ENCODE measurements at places on chromosomes 12 and 14.
A peak's percentile ranks its signal among the peaks of the same experiment; 100 is the strongest.

DNA sequence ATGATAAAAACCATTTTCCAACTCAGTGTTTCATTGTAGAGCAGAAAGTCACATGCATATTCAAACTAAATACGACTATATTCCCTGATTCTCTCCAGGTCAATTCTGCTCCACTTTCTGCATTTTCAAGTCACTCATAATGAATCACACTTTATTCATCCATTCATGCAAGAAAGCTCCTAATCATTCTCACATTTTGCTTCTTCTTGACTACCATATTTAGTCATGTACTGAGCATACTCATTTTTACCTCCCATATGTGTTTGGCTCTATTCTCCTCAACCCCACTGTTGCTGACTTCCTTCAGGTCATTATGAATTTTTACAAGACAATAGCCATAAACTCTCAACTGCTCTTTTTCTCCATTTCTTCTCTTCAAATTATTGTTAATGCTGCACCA, 43.4 kb upstream of the PIK3C2G start:
- DNase-seq: no peak

GRCh38 chr14:96357216-96357615, 5.9 kb downstream of the ATG2B start:
- no peak for DNase-seq

GRCh38 chr12:49400304-49400703, 33.0 kb downstream of the SPATS2 start:
- no peak for DNase-seq

DNA sequence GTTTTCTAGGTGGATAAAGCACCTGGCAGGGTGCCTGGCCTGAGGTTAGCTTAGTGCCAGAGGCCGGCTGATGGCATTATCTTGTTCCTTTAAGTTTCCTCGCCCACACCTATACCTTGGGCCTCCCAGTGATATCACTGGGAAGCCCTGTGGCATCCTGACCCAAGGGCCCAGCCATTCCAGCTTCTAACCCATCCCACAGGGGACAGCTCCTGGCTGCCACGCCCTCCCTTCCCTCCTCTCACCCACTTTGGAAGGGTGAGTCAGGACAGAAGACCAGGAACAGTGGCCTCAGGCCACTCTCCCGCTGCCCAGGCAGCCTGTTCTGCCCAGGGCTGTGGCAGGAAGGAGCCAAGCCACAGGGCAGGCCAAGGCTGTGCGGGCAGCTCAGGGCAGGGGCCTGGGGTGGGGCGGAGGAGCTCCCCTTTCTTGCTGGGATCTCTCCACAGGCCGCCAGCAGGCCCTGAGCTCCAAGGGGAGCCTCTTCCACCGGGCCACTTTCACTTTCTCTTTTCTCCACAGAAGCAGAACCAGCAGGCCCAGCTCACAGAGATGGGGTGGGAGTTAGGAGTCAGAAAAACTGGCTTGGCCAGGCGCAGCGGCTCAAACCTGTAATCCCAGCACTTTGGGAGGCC, 75.1 kb downstream of the IRF2BPL start:
- DNase-seq: no peak

- no peak for DNase-seq
Measured at GRCh38 chr14:95713596-95714371, at the start of gene TCL1A. TSS of gene TCL1A (minus strand) at chr14:95714125. CDS start at chr14:95714066, 59 bp downstream.

DNA sequence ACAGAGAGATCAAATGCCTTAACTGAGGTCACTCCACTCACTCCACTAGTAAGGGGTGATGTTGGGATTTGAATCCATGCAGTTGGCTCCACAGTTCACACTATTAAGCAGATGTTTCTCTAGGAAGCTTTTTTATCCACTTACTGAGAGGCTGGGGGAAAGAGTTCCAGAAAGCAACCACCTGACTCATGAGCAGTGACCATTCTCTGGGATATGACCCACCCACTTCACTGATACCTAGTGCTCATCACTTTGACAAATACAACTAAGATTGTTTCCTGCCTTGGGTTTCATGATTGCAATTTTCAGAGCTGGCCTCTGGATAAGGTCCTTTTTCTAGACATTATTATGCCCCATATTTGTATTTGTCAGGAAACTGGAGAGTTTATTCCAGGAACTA, 152.1 kb upstream of the PLEKHG7 start:
- DNase-seq: no peak

DNA sequence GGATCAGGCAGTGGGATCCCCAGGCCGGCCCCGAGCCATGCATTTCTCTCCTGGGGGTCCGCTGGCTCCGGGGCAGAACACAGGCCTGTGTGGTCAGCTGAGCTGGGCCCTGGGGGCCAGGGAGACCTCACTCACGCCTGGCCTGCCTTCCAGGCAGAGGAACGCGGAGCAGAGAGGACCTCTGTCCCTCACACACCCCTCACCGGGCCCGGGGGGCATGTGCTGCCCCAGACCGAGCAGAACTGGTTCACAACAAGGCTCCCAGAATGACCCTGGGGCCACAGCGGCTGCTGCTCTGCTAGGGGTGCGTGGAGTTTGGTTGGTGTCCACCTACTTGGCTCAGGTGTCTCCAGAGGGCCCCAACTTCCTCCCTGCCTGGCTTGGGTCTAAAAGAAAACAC, 33.0 kb upstream of the RFLNA start:
- DNase-seq: no peak

GRCh38 chr14:40119765-40120164, 687.5 kb upstream of the FBXO33 start:
- no peak for DNase-seq

GRCh38 chr12:20863056-20863455, 52.6 kb downstream of the SLCO1B3 start:
- no peak for DNase-seq

DNA sequence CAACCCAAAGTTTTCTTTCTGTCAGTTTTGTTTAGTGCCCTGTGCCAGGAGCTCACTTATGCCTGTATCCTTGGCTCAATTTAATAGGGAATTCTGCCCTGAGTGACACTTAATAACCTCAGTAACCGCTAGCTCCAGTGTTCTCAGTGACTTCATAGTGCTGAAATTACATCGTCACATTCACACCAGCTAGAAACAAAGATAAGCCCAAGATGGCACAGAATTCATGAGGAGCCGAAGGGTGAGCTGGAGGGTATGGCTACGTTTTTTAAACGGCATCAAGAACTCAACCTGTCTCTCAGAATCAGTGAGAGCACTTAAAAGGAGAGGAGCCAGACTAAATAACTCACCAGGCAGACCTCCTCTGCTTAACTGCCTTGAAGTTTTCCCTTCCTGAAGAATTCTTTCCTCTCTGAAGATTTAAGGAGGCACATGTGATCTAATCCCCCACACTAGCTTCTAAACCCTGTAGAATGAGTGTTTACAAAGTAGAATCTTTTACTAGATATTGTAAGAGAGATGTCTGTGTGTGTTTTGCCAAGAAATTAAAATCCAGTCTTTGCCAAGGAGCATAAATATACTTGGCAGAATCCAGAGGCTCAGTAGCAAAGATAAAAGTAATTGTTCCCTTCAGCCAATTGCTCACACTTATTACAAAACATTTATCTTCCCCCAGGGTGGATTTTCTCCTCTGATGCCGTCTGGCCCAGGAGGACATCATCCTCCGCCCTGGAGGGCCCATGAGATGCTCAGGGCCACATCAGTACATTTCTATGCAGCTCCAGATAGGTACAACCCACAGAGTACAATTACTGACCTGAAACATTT, 37.3 kb downstream of the PTGER2 start:
- DNase-seq: no peak

DNA sequence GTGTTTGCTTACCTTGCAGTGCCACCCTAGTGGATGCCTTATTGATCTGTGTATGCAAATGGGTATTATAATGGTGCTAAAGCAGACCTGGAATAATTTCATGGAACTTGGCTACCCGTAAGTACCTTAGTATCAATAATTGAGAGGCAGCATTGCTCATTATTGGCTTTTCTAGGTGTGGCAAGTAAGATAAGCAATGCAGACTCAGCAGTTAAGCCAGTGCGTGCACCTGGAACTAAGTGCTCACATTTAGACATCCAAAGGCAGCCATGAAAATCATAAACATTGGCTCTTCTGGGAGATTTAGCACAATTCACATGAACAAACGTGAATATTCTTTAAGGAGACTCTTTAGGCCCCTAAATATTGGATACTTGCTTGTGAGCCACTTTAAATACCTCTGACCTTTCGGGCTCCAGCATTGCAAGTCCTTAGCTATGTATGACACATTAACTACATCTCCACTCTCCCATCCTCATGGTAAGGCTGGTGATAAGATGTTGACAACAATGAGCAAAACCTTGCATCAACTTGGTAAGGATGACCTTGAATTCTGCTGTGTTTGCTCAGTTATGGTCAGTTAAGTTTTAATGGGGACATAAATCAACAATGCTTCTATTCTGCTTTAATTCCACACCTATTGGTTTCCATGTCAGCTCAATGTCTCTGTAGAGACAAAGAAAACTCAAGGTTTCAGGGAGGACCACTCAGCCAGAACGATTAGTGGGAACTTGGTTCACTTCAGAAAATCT, 112.0 kb downstream of the SLC5A8 start:
- peak; percentile 33 for DNase-seq

DNA sequence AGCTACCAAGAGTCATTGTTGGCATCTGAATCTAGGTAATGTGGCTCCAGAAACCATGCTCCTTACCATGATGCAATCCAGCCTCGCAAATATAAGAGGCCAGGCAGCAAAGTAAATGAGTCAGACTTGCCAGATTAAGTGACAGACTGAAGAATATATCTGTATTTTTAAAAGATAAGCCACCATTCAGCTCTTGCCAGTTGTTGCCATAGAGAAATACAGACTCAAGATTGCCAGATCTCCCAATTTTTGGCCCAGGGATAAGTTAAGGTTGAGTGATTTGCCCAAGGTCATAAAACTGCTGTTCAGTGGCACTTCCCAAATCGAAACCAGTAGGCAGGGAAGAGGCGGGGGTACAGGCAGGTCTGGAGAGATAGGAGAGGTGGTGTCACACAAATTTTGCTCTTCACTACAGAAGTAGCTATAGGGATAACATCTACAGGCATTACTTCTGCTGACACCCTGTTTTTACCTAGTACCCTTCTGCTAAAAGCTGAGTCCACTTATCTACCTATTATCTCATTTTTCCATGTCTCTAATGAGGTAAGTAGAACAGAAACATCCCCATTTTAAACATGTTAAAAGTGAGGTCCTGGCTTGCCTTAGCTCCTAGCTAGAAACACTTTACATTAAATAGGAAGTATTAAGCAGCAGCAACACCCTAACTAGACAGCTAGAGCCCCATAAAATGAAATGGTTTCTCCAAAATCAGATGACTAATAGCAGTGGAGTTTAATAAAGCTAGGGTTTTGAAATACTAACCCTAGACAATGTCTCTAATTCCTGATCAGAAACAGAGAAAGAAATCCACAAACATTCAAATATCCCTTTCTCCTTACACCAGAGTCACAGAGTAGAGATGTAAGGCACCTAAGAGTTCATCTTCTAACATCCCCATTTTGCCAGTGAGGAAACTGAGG, 19.5 kb downstream of the DCAF5 start:
- no peak for DNase-seq

DNA sequence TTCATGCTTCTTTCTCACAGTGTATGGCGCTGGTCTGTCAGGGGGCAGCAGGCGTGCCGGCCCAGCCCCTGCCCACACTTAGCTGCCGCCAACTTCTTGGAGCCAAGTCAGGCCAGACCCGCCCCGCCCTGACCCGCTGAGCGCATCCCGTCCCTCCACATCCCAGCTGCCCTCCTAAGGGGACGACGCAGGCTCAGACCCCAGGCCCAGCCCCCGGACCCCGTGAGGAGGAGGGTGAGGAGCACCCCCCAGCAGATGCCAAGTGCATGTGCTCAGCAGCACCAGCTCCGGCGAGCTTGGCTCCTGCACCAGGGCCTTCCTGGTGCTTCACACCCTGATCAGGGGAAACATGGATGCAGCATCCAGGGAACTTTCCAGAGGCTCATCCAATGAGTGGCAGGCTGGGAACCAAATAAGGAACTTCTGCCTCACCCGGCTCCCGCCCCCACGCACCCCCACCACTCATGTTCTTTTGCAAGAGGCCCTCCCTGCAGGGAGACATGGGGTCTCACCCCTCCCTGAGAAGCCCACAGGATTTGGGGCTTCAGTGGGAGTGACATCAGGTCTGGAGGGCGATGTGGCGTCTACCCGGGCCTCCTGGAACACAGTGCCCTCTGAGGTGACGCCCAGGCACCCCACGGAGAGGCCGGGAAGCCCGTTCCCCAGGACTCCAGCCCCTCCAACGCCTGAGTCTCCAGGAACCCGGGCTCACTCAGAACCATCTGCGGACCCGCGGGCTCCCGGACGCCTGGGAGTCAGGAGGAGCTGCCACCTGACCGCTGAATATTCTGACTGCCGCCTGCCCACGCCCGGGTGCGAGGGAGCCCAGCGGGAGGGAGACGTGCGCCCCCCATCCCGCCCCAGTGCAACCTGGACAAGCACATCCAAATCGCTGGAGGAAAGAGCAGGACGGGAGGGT, 70.0 kb upstream of the GALNT9 start:
- DNase-seq: no peak

DNA sequence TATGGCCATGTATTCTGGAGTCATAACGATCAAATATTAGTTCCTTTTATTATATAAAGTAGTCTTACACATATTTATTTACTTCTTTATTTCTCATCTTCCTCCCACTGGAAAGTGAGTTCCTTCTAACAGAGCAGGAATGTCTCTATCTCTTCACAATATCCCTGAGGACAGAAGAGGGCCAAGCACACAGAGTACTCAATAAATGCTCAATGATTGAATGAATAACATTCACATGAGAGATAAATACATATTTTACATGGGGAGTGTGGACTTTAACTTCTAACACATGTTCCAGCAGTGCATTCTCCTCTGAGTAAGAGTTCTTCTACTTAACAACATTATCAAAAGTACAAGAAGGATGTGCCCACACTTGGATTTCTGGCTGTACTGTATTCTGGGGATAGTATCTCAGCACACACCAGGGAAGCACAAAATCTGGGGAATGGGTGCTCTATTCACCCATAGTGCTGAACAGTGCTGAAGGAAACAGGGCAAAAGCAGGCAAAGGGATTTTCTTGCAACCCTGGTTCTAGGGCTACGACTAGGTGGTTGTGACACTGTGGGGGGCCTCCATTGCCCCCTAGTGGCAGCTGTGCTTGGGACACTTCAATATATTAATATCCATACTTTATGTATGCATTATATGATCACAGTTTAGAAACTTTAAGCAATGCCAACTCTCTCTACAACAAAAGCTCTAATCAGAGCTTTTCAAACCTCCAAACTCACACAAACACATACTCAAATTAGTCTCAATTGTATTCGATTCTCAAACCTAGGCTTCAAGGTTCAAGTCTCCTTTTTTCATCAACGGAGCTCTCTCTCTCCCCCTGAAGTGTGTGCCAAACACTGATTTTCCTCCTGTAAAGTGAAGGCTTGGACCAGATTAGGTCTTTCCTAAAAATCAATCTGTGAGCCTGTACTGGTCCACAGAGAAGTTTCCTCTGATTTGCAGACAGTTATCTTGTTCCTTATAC, 115.5 kb downstream of the SLC2A13 start:
- DNase-seq: no peak
